Body of pancreas (tissue), 4 donors: ENCODE measurements at places on chromosomes 3 and 15.

GRCh38 chr3:68706536-68706935 lies 225.8 kb downstream of the TAFA4 start:
- no peak overlapping the region for H3K4me3 ChIP-seq
- H3K4me1 ChIP-seq = no peaks in the 10 kb centered on the region
- H3K36me3 ChIP-seq = no peaks in the 10 kb centered on the region
- H3K27ac ChIP-seq = no peak overlapping the region
- DNase-seq = no peak

DNA sequence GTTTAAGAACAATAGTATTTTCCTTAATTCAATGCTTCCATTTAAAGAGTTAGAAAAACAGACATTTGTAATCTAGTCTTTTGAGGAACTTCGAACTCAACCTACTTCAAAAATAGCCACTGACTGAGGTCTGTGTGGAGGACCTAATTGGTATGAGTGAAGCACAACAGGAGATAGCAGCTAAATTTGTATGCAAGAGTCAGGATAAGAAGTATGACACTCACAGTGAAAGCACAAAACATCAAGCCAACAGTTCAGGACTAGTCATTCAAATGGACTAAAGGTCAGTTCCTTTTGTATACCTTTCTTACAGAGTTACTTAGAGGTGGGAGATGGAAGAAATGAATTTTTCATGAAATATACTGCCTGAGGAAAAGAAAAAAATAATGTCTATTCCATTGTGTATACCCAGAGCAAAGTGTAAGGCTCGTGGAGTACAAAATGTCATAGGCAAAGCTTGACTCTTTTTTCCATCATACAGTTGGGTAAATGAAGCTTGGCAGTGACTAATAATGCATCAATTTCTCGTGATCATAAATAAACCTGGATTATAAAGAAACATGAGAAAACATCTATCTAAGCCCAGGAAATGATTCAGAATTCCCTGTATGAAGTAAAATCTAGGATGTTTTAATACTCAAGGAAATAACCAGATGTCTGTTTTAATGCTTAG lies 1005.2 kb upstream of the CADM2 start:
- no peak overlapping the region for H3K27ac ChIP-seq
- no peaks in the 10 kb centered on the region for H3K36me3 ChIP-seq
- no peak for DNase-seq
- H3K4me3 ChIP-seq = no peak overlapping the region
- H3K27me3 ChIP-seq = no peaks in the 10 kb centered on the region

DNA sequence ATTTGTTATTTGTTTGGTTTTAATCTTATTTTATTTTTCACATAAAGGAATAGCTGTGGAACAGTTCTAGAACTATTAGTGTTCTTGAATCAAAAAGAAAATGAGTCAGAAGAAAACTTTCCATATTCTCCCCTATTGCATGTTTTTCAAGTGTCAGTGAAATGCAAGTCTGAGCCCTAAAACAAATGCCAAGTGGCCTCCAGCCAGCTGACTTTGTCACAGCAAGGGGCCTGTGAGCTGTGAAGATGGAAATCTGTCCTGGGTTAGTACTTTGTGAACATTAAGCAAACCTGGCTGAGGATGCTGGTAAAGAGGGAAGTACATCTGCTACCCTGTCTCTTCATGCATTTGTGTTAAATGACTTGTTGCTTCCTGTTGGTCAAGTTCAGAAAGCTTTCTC lies 14.2 kb downstream of the LRRC49 start:
- no peaks in the 10 kb centered on the region for H3K4me1 ChIP-seq
- H3K36me3 ChIP-seq = no peaks in the 10 kb centered on the region
- no peaks in the 10 kb centered on the region for H3K27me3 ChIP-seq
- DNase-seq = no peak
- no peak overlapping the region for H3K27ac ChIP-seq

GRCh38 chr3:17140670-17141505 lies 256.1 kb downstream of the PLCL2 start:
- H3K27ac ChIP-seq = no peak overlapping the region
- no peaks in the 10 kb centered on the region for H3K27me3 ChIP-seq
- H3K36me3 ChIP-seq = no peaks in the 10 kb centered on the region
- no peak overlapping the region for H3K4me3 ChIP-seq
- DNase-seq = no peak

GRCh38 chr15:80946576-80946975 lies 43.0 kb downstream of the MESD start:
- DNase-seq = no peak
- peaks cover 15% of the 10 kb centered on the region for H3K36me3 ChIP-seq
- H3K27ac ChIP-seq = no peak overlapping the region
- H3K27me3 ChIP-seq = no peaks in the 10 kb centered on the region
- no peak overlapping the region for H3K4me3 ChIP-seq

- H3K27ac ChIP-seq = no peak overlapping the region
- H3K4me1 ChIP-seq = peaks cover under 1% of the 10 kb centered on the region
- no peak overlapping the region for H3K4me3 ChIP-seq
- H3K36me3 ChIP-seq = no peaks in the 10 kb centered on the region
- DNase-seq = no peak
These were observed 4.5 kb upstream of the KLHL40 start for GRCh38 chr3:42680806-42681205.

GRCh38 chr15:60091157-60091556 lies 87.0 kb downstream of the FOXB1 start:
- no peaks in the 10 kb centered on the region for H3K36me3 ChIP-seq
- no peak overlapping the region for H3K27ac ChIP-seq
- H3K4me3 ChIP-seq = no peak overlapping the region
- DNase-seq = peak; percentile 5
- no peaks in the 10 kb centered on the region for H3K27me3 ChIP-seq
- H3K4me1 ChIP-seq = peaks cover 8% of the 10 kb centered on the region

- no peaks in the 10 kb centered on the region for H3K36me3 ChIP-seq
- no peak overlapping the region for H3K4me3 ChIP-seq
- DNase-seq = no peak
These were observed 159.6 kb downstream of the RORA start for GRCh38 chr15:61069394-61070075.

GRCh38 chr15:68000754-68001153 lies 53.4 kb upstream of the PIAS1 start:
- H3K4me3 ChIP-seq = no peak overlapping the region
- H3K36me3 ChIP-seq = no peaks in the 10 kb centered on the region
- no peaks in the 10 kb centered on the region for H3K27me3 ChIP-seq
- H3K4me1 ChIP-seq = peaks cover 7% of the 10 kb centered on the region

GRCh38 chr3:96101006-96101560 lies 713.3 kb upstream of the EPHA6 start:
- no peak overlapping the region for H3K4me3 ChIP-seq
- no peak for DNase-seq
- no peaks in the 10 kb centered on the region for H3K4me1 ChIP-seq
- H3K36me3 ChIP-seq = no peaks in the 10 kb centered on the region
- no peak overlapping the region for H3K27ac ChIP-seq

DNA sequence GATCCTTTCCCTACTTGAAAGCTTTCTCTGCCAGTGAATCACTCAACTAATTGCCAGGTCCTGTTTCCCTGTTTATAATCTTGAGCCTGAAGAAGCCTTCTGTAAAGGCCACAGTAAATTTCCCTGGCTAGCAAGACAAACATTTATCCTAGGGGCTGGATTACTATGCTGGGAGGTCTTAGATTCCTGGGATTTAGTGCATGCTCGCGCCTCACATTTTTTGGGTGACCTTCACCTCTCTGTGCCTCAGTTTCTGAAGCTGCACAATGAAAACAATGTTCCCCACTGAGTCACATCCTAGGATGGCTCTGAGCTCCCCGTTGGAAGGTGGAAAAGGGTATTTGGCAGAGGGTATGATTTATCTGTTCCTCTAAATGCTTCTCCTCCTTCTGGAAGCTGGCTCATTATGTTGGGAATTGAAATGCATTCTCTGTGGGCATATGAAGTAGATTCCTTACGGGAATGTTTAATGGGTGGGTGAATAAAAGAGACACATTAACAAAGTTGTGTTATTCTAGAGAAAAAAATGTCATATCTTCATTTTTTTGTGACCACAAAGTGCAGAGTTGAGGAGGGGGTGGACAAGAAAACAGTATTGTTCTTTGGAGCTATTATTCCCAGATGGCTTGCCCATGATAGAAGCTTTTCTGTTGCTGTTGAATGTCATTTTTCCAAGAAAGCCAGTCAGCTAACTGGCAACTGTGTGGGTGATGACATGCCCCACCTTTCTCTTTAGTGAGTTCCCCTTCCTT lies 32.4 kb downstream of the LSM3 start:
- no peak for DNase-seq
- no peak overlapping the region for H3K27ac ChIP-seq
- no peaks in the 10 kb centered on the region for H3K4me1 ChIP-seq
- H3K4me3 ChIP-seq = no peak overlapping the region
- H3K36me3 ChIP-seq = no peaks in the 10 kb centered on the region

DNA sequence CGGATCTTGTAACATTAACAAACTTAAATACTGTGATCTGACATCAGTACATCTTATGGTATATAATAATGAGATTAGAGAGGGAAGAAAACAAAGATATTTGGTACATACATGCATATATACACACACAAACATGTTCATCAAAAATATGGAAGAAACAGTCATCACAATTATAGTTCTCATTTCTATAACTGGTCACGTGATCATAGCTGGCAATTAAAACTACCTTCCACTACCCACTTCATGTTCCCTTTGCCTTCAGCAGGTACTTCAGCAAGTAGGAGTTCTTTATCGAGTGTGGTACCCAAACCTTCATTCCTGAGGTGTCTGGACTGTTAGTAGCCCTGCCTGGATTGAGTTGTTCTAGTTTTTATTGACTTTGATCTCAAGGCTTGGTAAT lies 70.9 kb upstream of the ALDH1A3 start:
- H3K27ac ChIP-seq = no peak overlapping the region
- H3K36me3 ChIP-seq = no peaks in the 10 kb centered on the region
- H3K4me3 ChIP-seq = no peak overlapping the region
- DNase-seq = no peak
- no peaks in the 10 kb centered on the region for H3K27me3 ChIP-seq

- no peak overlapping the region for H3K27ac ChIP-seq
- H3K36me3 ChIP-seq = no peaks in the 10 kb centered on the region
These were observed 3.4 kb upstream of the MGLL start for GRCh38 chr3:127825756-127826155.

GRCh38 chr15:50358845-50359244 lies 3.8 kb upstream of the GABPB1 start:
- peaks cover 3% of the 10 kb centered on the region for H3K36me3 ChIP-seq
- DNase-seq = no peak
- H3K27ac ChIP-seq = no peak overlapping the region
- no peak overlapping the region for H3K4me3 ChIP-seq
- peaks cover 17% of the 10 kb centered on the region for H3K4me1 ChIP-seq

DNA sequence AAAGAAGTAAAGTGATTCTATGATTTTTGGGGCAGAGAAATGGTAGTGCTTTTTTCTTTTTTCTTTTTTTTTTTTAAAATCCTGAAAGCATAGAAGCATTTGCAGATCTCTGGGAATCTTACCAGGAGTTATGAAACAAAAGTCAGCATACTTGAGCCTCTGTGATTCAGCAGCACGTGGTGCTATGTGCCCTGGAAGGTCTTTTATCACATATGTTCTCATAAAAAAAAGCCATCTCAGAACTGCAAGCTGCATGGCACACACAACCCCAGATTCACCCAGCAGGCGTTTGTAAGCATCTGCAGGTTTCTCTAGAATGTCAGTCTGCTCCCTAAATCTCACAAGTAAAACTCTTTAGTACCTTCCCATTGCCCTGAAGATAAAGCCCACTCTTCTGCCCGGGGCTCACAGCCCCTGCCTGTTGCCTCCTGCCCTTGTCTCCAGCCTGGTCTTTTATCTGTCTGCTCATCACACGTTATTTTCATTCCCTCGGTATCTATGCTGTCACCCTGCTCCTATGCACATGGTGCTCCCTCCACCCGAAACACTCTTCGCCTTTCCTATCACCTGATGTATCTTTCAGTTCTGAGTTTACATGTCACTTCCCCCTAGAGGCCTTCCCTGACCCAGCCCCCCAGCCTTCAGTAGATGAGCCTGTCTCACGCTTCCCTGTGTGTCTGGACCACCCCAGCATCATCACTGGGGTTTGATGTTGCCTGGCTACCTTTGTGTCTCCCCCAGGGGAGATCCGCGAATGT lies 72.4 kb downstream of the CHDH start:
- no peaks in the 10 kb centered on the region for H3K36me3 ChIP-seq
- no peaks in the 10 kb centered on the region for H3K27me3 ChIP-seq
- H3K27ac ChIP-seq = no peak overlapping the region
- DNase-seq = peak; percentile 59
- H3K4me3 ChIP-seq = no peak overlapping the region

- no peak for DNase-seq
- H3K4me1 ChIP-seq = no peaks in the 10 kb centered on the region
- H3K36me3 ChIP-seq = no peaks in the 10 kb centered on the region
- no peak overlapping the region for H3K4me3 ChIP-seq
- H3K27me3 ChIP-seq = no peaks in the 10 kb centered on the region
- no peak overlapping the region for H3K27ac ChIP-seq
These were observed 62.8 kb downstream of the SLCO2A1 start for GRCh38 chr3:133966954-133967353.

DNA sequence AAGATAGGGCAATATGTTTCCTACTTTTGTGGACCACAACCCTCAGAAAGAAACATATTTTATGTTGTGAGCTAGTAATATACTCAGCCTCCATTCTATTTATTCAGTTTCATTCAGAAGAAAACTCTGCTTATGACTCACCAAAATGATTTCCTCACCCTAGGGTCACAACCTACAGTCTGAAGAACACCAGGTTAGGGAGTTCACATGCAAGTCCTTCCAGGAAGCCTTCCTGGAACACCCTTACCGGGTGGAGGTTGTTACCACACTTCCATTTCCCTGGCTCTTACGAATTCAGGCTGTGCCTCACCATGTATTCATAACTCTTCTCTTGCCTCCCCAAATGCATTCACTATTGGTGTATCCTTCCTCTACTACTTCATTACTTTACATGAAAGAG lies 228.0 kb upstream of the ADAMTS9 start:
- no peak overlapping the region for H3K27ac ChIP-seq
- H3K27me3 ChIP-seq = no peaks in the 10 kb centered on the region
- DNase-seq = no peak
- H3K4me1 ChIP-seq = no peaks in the 10 kb centered on the region

GRCh38 chr15:29062179-29062591 lies 176.4 kb downstream of the APBA2 start:
- no peak overlapping the region for H3K27ac ChIP-seq
- H3K4me3 ChIP-seq = no peak overlapping the region
- H3K4me1 ChIP-seq = peaks cover 22% of the 10 kb centered on the region
- no peak for DNase-seq
- no peaks in the 10 kb centered on the region for H3K36me3 ChIP-seq

DNA sequence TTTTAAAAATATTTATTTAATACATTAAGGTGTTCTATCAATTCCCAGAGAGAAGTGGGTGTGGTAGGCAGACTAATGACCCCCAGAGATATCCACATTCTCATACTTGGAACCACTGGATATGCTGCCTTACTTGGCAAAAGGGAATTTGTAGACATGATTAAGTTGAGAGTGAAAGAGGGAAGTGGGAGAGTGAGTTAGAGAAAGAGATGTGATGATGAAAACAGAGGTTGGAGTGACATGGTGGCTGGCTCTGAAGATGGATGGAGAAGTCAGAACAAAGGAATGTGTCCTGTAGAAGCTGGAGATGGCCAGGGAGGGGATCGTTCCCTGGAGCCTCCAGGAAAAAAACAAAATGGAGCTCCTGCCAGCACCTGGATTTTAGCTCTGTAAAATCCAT lies 32.0 kb downstream of the TNFAIP8L3 start:
- H3K27me3 ChIP-seq = no peaks in the 10 kb centered on the region
- H3K27ac ChIP-seq = no peak overlapping the region
- no peak overlapping the region for H3K4me3 ChIP-seq
- no peak for DNase-seq
- H3K36me3 ChIP-seq = no peaks in the 10 kb centered on the region
